ENCODE measurements at places on chromosomes 11 and 22. TPM values are rescaled to one million over a fixed set of nuclear protein-coding genes. Genes with fewer than 3 reads are reported as not detected.

DNA sequence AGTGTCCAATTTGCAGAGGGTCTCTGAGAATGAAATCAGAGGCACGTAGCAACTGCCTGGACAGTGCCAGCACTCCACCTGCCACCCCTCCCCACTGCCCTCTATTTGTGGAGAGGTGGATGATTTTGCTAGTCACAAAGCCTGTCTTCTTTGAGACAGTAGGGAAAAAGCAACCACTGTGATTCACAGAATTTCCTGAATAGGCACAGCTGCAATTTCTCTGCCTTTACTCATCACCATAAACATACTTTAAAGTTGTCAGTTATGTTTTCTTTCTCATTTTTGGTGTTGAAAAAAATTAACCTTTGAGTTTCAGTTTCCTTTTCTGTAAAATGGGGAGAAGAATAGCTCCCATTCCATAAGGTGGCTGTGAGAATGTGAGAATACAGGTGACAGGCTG, 134.3 kb downstream of the TEAD1 start:
- DNase-seq = no peak

GRCh38 chr11:78647266-78647915, 72.7 kb upstream of the NARS2 start:
- DNase-seq = no peak

- DNase-seq = no peak
Observed at GRCh38 chr11:93504110-93505095, 38.8 kb downstream of the SMCO4 start.

The TMA7B gene
- not detected for total RNA-seq

- no peak for DNase-seq
Observed at GRCh38 chr11:33195462-33196173, 34.3 kb upstream of the CSTF3 start.

The NAT10 gene
- total RNA-seq = 27.5 TPM

The ANO5 gene
- total RNA-seq = 4.7 TPM

The ME3 gene
- 53.4 TPM for total RNA-seq

The SLC22A6 gene
- not detected for total RNA-seq

The PDE2A gene
- 25.3 TPM for total RNA-seq

DNA sequence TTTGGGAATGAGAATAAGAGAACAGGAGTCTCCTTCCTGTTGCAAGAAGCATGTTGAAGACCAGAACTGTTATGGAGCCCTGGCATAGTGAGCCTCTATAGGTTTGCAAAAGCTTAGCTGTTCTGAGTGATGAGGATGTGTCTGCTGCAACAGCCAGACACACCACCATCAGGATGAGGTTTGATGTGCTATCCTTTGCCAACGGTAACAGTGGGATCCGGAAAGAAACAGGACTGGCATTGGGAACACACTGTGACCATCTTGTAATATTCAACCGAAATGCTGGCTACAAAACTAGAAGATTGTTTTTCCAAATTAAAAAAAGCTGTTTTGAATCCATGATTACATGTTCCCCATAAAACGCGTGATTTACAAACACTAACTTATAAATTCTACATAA, 117.0 kb downstream of the ME3 start:
- no peak for DNase-seq

The PANX2 gene
- 0.53 TPM for total RNA-seq

The SMTNL1 gene
- not detected for total RNA-seq

The ZP1 gene
- not detected for total RNA-seq

- no peak for DNase-seq
Observed at GRCh38 chr22:47631571-47632102, 869.2 kb downstream of the TBC1D22A start.

The SMC1B gene
- total RNA-seq = 0.04 TPM

GRCh38 chr11:15945726-15946125, 410.6 kb downstream of the SOX6 start:
- DNase-seq = no peak

DNA sequence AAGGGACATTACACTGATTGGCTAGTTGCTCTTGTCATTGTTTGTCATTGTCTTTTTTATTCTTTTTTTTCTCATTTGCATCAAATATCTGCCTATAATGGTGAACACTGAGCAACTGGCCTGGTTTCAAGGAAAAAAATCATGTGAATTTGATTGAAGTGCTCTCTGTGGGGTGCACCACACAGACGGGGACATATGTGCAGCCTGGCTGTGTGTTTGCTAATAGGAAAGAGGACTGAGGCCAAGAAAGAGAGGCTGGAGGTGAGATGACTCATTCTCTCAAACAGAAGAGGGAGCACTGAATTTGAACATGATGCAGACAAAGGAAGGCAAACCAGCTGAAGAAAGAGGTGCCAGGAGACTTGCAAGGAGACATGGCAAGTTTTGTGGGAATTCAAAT, 684.9 kb upstream of the CCDC90B start:
- DNase-seq = no peak

GRCh38 chr11:1280116-1281035, 29.1 kb downstream of the TOLLIP start:
- no peak for DNase-seq

DNA sequence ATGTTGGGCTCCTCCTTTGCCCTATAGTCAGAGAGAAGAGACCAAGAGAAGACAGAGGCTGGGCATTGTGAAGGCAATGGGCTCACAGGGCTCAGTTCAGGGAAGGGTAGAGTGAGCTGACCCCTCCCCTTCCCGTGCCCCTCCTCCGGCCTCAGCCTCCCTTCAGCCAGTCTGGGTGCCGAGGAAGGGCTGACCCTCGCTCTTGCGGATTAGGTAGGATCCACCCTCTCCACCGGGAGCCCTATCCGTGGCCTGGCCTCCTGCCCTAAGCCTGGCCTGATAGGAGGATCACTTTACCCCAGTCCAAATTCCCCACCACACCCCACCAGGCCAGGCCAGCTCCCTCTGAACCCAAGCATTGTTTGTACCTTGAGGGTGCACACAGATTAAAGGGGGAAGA, 1.8 kb upstream of the PPP1R14B start:
- DNase-seq = no peak

- no peak for DNase-seq
Observed at GRCh38 chr22:20788627-20789344, 14.9 kb downstream of the SERPIND1 start.

GRCh38 chr11:65615950-65616574, 486 bp downstream of the PCNX3 start:
- no peak for DNase-seq

The PTPRCAP gene
- 0.40 TPM for total RNA-seq

- DNase-seq = no peak
Observed at GRCh38 chr11:129208863-129209262, 16.7 kb upstream of the ARHGAP32 start.

The RASL10A gene
- total RNA-seq = 0.73 TPM

DNA sequence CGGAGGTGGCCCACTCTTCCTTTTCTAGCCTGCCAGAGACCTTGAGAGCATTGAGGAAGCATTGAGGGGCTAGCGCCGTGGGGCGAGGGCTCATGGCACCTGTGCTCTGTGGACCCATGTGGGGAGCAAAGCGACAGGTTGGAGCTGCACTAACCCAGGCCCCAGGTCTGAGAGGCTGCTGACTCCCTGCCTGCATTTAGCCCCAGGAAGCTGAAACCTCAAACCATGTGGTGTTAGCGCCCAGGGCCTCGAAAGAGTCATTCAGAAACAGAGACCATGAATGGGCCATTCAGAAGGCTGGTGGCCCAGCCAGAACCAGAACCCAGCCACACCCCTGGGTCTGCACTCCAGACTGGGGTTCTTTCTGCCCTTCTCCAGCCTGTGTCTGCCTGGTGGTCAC, 88.6 kb downstream of the BCR start:
- no peak for DNase-seq

GRCh38 chr11:130650456-130651030, 202.1 kb downstream of the ADAMTS15 start:
- no peak for DNase-seq

The ASCC2 gene
- total RNA-seq = 28.8 TPM

The NRIP3 gene
- total RNA-seq = 4.0 TPM

The FGF3 gene
- total RNA-seq = not detected

The KCNE3 gene
- total RNA-seq = 0.40 TPM

DNA sequence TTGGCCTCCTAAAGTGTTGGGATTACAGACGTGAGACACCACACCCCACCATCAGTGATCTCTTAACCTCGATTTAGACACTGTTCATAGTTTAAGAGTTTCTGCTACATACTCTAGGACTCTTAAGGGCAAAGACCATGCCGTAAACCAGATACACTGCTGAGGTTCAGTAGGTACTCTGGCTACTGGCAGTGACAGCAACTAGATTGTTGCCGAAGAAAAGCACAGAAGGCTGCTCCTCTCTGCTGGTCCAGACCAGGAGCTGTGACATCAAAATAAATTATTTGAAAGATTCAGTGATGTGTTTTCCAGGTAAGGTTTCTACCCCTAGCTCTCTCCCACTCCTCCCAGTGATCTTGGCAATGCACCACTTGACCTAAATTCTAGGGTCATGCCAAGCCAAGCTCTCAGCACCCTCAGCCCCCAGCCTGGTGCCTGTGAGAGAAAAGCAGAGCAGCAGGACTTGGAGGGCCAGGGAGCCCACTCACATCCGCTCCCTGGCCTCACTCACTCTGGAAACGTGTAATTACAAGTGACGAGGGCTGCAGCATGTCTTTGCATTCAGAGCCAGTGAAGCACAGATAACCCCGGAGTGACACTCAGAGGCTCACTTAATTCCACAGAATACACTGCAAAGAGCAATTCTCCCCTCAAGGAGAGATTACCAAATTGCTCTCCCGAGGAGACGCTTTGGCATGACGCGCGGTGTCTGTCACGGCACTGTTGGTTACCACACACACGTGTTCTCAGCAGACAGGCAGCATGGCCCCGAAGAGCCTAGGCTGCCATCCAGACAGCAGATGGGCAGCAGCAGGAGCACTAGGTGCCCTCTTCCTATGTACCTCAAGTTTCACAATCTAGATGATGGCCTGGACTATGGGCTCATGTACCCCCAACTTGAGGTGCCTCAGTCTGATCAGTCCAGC, 96.9 kb upstream of the PITPNB start:
- no peak for DNase-seq

The RIMBP3C gene
- 0.04 TPM for total RNA-seq

The CNIH2 gene
- total RNA-seq = 0.07 TPM

- DNase-seq = no peak
Observed at GRCh38 chr11:60145677-60146076, 37.2 kb downstream of the MS4A6A start.

DNA sequence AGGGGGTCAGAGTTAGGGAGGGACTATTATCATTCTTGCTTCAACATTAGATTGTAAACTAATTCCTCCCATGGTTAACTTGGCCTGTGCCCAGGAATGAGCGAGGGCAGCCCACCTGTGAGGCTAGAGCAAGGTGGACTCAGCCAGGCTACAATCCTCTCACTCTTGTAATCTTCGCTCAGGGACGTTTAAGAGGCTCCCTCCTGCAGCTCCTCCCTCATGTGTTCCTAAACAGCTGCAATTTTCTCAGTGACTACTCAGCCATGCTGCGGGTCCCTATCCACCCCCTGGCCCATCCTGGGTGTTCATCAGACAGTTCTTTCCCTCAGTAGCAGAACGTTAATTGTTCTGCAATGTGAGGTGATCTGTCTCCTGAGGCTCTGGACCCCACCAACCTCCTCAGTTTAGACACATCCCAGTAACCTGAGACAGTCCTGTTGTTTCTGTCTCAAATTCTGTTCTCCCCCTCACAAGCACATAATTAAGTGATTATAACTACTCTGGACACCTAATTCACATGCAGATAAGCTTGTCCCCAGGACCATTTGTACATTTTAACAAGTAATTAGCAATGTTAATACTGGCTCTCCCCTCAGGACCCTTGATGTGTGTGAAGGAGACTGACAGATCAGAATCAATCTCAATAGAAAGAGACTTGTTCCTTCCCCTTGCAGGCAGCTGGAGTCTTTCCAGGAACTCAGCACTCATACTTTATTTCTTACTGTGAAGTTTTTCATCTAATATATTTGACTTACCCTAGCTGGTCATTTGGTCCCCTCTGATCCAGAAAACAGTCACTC, 337.2 kb upstream of the B3GAT1 start:
- DNase-seq = no peak

GRCh38 chr11:83124636-83125424, 32.1 kb upstream of the PCF11 start:
- no peak for DNase-seq

The XKR3 gene
- not detected for total RNA-seq

DNA sequence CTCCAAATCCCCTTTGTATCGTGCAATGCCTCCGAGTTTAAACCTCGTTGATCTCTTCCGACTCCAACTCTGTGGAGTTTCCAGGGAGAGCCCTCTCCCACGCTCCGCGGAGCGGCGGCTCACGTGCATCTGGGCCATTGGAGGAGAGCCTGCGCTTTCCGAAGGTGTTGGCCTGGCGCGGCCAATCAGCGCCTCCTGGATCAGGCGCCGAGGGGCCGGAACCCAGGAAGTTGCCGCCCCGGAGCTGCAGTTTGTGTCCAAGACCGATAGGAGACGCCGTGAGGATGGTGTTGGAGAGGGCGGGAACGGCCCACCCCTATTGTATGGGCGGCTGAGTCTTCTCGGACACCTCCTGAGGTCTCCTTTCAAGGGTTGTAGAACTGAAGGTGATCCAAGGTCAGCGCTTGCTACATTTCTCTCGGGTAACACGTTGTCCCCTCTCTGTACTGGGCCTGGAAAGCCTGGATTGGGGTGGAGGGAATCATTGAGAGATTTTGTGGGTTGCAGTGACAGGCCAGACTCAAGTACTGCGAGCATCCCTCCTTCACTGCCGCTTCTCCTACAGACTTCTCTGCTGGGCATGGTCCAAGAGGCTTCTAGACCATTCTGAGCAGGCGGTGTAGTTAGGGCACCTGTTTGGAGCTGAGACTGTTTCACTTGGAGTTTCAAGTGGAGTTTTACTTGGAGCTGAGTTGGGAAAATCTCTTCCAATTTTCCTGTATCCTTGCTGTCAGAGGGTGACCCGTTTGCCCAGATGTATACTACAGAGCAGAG, 1.7 kb downstream of the ADAMTS15 start:
- DNase-seq = no peak

DNA sequence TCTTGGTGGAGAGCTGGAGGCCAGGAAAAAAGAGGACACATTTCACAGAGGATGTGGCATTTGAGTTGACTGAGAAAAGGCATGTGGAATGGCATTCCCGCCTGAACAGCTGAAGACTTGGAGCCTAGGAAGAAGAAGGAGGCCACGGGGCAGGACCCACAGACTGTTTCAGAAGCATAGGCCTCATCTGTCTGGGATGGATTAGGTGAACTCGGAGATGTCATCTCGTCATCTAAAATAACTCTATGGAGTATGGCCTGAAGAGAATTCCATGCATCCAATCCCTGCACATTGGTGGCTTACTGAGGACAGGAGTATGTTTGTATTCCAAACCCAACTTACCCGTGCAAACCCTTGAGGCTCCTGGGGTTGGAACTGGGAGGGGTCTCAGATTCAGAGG, 16.4 kb downstream of the SPATA19 start:
- no peak for DNase-seq

All from pulmonary artery endothelial cell (primary cell).